ENCODE measurements at places on chromosomes 5 and 9.

DNA sequence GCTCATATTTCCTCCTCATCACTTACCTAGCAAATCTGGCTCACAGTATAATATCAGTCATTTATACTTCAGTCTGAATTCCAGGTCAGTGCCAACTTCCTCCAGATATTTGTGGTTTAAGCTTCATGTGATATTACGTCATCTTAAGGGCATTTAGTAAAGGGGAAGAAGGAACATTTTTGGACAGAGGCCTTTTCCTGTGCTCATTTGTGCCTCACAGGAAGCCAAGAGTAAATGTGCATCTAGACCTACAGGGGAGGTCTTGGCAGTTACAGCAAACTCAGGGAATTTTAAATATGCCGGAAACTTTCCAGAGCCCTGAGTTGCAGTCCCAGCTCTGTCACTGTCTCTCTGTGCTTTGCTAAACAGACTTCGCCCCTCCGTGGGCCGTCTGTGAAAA lies 12.3 kb upstream of the KCNIP1 start:
- DNase-seq = peak; percentile 66

DNA sequence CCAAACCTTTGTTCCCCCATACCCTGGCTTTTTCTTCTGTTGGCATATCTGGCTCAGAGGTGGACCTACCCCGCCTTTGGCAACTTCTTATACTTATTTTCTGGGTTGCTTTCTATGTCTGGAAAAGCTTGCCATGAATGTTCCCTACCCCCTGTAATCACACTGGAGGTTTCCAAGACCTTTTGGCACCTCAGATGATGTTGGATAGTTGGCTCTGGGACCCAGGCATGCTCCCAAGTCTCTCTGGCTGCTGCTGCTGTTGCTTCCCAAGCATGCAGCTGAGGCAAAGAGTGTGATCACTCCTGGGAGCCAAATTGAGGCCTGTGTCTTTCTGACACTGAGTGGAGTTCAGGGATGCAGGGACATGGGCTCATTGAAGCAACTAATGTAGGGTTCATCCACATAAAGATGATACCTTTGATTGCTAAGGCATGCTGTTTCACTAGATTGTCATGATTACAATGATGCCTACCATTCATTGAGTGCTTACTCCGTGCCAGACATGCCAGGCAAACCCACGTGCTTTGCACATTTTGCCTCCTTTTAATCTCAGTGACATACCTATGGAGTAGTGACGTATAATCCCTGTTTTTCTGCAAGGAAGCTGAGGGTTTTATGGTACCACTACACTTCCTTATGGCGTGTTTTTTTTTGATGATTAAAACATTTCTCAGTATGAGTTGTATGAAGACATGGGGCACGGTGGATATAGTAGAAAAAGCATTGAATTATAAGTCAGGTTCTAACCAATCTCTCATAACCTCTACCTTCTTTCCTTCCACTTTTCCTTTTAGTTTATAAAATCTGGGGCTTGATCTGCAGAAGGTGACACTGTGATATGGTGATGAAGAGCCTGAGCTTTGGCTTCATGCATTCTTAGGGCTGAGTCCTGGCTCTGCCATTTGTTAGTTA lies 73.1 kb downstream of the ARHGAP26 start:
- no peak for DNase-seq

DNA sequence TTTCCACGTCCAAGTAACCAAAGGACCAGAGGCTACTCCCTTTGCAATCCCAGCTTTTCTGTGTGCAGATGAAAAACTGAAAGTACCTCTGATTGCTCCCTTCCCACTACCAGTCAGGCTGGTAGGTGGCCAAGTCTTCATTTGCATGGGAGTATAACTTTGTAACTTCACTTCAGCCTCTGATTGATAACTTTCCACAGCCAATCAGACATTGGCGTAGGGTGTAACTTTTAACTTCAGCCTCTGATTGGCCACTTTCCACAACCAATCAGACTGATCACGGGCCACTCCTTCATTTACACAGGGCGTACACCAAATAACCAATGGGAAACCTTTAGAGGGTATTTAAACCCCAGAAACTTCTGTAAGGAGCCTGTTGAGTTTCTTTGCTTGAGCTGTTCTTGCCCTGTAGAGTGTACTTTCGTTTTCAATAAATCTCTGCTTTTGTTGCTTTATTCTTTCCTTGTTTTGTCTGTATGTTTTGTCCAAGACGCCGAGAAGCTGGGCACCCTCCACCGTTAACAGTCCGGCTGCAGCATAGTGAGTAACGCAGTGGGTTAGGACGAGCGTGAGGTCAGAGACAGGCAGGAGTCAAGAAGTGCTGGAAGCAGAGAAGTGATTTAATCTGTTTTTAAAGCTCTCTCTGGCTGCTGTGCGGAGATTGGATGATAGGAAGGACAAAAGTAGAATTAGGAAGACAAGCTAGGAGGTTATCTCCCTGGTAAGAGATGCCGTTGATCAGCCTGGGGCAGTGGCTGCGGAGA lies 3.5 kb upstream of the EXOSC2 start:
- peak; percentile 90 for DNase-seq

GRCh38 chr5:103283120-103283519 lies 24.6 kb downstream of the MACIR start:
- no peak for DNase-seq

DNA sequence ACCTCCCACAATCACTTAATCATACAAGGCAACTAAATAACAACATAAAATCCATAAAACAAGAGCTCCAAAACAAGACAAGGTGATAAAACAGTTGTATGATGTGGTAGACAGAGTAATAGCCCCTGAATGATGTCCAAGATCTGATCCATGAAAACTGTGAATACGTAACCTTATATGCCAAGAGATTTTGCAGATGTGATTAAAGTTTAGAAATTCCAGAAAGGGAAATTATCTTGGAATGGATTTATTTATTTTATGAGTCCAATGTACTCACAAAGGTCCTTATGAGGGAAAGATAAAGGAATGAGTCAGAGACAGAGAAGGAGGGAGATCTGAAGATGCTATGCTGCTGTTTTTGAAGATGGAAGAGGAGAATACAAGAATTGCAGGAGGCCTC lies 1775.7 kb upstream of the C9orf72 start:
- DNase-seq = no peak

- no peak for DNase-seq
Measured at GRCh38 chr5:67021962-67022361, 174.6 kb downstream of the CD180 start.

DNA sequence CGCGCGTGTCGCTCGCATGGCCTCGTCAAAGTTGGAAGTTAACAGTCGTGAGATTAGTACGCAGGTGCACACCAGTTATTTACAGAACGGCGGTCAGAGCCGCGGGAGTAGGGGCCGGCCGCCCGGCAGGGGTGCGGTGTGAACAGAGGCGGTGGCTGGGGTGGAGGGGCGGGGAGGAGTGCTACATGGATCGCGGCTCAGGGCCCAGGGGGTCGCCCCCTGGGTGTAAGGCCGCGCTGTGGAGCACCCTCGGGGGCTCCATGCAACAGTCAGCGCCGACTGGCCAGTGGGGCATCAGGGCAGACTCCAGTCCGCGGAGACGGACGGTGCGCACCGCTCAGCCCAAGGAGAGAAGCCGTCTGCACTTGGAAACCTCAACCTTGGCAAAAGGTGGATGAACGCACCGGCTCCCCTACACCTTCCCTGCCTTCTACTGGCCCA lies 60.3 kb downstream of the ZNF354C start:
- no peak for DNase-seq

GRCh38 chr5:142605611-142606010 lies 80.3 kb downstream of the FGF1 start:
- no peak for DNase-seq

DNA sequence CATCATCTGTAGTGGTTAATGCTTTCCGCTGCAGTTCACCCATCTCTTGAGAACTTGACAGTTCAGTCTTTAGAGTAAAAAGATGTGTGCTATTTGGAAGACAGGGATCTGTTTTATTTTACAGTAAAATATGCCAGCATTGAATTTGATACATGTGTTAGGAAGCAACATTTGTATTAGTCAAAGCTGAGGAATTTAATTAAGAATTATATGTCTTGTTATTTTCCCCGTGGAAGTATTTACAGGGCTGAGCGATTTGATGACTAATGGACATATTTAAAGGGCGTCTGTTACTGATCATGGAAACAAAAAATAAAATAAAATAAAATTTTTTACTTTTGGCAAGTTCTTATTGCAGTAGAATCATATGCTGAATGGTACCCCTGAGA lies 101.3 kb downstream of the PAM start:
- DNase-seq = no peak

- peak; percentile 77 for DNase-seq
Measured at GRCh38 chr9:35844628-35845270, 15.7 kb downstream of the TMEM8B start.

GRCh38 chr9:89052470-89053097 lies 61.3 kb downstream of the S1PR3 start:
- DNase-seq = no peak

GRCh38 chr5:31196309-31196708 lies 2.8 kb downstream of the CDH6 start:
- no peak for DNase-seq

- DNase-seq = no peak
Measured at GRCh38 chr5:137734331-137734730, 1.6 kb downstream of the KLHL3 start.

GRCh38 chr5:14213253-14213652 lies 70.1 kb downstream of the TRIO start:
- no peak for DNase-seq

DNA sequence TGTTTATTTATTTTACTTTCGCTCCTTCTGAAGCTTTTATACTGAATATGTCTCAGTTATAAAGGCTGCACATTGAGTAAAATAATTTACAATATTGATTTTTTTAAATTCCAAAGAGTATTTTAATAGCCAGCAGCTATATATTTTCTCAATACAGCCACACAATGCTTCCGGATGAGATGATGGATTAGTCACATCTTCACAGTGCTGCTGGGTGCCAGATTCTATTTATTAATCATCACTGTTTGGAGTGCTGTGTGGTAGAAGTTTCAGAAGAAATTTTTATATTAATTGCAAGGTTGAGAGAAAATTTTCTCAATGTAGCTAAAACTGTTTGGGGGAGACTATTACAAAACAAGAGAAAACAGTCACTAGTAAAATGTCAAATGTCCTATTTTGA lies 989.8 kb downstream of the TLE4 start:
- DNase-seq = no peak

- no peak for DNase-seq
Measured at GRCh38 chr5:57716661-57717060, 234.1 kb upstream of the ACTBL2 start.

DNA sequence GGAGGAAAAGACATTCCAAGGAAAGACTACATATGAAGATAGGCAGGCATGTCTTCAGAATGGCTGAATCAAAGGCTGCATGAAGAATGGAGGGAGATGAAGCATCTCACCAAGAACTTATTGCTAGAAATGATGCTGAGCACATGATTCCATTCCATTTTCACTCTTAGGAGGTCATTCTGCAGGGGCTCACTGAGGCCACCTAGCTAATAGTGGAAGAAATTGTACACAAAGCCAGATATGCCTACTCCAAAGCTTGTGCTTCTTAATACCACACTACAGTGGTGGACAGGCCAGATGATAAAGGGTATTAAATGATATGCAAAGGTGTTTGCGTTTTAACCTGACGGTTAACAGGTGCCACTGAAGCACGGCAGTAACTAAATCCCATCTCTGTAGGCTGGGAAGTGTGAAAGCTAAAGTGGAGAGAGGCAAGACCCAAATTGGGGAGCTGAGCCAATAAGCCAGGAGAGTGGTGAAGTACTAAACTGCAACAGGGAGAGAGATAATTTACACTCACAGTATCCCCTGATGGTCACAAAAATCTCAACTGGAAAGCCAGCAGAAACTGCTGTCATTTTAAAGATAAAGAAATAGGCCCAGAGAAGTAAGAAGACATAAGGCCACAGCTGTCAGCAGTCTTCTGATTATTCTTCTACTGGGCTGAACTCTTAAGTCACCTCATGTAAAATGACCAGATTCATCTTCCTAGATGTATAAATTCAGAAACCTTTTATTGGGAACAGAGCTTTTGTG lies 14.6 kb downstream of the NDUFA8 start:
- no peak for DNase-seq

DNA sequence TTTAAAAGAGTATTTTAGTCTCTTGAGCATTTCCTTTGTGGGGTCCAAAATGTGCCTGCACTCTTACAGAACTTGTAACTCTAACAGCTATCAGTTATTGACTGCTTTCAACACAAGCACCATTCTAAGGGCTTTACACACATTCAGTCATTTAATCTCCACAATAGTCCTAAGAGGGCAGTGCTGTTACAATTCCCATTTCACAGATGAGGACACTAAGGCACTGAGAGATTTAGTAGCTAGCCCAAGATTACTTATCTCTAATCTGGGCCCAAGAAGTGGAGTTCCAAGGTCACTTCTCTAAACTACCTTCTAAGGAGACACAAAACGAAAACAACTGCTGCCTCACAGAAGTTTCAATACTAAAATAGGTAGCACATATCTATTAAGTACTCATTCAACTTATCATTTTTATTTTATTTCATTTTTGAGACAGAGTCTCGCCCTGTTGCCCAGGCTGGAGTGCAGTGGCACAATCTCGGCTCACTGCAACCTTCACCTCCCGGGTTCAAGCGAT lies 275.2 kb downstream of the CWC27 start:
- no peak for DNase-seq

DNA sequence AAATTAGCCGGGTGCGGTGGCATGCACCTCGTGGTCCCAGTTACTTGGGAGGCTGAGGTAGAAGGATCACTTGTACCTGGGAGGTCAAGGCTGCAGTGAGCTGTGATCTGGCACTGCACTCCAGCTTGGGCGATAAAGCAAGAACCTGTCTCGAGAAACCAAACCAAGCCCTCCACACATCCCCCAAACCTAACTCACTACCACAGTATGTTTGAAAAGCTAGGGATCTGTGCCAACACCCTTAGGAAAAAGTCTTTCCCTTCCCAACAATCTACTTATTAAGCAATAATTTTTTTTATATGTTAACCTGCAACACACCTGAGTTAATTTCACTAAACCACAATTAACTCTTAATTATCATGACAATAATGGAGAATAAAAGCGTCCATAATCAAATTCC lies 2.2 kb downstream of the UBTD2 start:
- no peak for DNase-seq

DNA sequence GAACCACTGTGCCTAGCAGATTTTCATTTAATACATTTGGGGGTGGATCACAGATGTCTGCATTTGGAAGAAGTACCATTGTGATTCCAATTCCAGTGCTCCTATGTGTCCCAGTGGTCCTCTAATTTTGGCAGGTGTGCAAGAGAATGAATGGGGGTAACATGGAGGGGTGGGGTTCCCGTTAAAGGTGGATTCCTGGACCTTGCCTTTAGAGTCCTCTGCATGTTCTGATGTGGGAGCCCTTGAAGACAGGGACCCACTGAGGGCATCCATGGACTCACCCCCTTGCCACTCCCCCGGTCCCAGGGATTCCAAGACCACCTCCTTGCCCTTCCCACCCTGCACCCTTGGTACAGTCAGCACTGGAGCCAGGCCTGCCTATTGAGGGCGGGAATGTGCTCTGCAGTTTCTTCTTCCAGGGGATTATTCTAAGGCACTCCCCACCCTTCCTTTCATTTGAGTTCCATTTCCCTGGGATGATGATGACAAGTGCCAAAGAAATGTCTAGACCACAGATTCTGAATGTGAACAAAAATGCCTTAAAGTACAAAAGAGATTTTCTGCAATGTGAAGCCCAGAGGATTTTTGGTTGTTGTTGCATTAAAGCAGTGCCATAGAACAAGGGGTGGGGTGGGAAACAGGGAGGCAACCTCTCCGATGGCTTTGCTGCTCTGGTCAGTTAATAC lies 119.4 kb upstream of the PTCH1 start:
- DNase-seq = no peak
